ENCODE measurements at places on chromosomes 11 and 22.

GRCh38 chr22:46869329-46869728 lies 106.9 kb downstream of the TBC1D22A start:
- DNase-seq, result no peak

DNA sequence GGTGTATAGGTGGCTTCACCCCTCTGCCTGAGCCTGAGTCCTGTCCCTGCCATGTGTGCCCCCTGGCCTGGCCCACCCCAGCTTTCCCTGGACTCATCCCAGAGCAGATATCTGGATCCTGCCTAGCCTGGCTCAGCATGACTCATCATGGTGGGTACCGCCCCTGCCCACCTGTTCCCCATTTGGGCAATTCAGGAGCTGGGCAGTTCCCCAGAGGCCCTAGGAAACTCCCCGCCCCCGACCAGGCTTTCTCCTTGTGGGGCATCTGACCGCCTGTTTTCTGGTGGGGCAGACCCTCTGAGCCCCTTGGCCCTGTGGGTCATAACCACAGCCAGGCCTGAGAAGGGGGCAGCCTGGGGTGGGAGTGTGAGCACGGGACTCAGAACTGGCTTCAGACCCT lies 4.4 kb downstream of the TSPO start:
- no peak for DNase-seq

DNA sequence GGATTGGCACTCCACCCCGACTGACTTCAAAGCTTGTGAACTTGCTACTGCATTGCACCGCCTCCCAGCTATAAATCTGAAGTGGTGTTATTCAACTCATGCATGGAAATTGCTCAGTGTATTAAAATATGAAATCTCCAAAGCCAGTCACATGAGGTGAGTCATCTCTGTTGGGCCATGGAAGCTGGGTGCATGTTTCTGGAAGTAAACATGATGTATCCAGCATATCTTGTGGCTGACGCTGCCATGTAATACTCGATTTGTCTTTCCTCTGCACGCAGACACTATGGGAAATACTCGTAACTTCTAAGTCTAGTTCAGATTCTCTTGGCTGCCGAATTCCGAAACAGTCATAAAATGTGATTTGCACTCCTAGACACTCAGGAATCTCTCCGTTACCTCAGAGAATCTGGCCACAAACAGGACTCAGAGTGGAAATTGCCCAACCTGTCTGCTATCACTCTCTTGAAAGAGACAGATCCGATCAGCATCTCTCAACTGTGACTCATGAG lies 154.9 kb upstream of the MPPED2 start:
- DNase-seq, result no peak

DNA sequence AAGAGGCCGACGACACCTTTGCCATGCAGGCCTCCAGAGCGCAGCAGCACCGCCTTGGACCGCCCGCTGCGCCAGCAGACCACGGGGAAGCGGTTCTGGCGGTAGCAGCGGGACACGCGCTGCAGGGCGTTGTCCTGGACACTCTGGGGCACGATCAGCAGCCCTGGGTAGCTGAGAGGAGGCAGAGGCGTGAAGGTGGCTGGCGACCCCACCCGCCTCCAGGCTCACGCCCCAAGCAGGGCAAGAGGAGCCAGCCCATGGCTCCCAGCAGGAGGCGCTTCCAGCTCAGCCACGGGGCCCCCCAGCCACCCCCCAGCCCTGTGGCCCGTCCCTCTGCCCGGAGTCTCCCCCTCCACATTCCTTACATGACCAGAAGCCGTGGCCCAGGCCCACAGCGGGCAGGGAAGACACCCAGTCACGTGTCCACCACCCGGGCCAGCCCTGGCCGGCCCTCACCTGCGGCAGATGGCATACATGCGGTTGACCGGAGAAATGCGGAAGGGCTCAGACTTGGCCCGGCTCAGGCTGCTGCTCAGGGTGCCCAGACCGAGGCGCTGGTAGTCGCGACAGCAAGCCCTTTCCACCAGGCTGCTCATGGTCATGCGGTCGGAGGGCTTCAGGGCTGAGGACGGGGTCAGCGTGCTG lies 15.2 kb downstream of the SBF1 start:
- DNase-seq, result no peak

DNA sequence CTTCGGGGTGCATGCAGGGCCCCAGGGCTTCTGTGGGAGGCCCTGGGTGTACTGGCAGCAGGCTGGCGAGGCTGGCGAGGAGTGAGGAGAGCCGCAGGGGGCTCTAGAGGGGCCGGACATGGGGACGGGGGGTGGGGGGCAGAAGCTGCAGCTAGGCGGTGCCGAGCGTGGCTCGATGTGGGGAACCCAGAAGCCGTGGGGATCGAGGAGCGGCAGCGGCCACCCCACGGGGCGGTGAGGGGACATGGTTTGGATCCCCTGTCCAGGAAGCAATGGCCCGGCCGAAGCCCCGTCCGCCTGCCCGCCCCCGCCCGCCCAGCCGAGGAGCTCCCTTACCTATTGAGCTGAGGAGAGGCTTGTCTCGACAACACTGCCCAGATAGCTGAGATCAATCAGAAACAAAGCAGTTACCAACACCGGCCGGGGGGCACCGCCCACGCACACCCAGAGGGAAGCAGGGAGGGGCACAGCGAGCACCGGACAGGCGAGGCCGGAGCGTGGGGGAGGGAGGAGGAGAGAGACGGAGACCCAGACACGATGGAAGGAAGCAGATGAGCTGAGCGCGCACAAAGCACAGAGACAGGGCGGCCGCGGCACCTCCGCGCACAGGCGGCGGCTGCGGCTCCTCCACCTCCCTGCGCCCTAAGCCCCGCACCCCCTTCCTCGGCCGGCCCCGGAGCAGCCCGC lies 38.7 kb downstream of the IGSF9B start:
- DNase-seq, result no peak

DNA sequence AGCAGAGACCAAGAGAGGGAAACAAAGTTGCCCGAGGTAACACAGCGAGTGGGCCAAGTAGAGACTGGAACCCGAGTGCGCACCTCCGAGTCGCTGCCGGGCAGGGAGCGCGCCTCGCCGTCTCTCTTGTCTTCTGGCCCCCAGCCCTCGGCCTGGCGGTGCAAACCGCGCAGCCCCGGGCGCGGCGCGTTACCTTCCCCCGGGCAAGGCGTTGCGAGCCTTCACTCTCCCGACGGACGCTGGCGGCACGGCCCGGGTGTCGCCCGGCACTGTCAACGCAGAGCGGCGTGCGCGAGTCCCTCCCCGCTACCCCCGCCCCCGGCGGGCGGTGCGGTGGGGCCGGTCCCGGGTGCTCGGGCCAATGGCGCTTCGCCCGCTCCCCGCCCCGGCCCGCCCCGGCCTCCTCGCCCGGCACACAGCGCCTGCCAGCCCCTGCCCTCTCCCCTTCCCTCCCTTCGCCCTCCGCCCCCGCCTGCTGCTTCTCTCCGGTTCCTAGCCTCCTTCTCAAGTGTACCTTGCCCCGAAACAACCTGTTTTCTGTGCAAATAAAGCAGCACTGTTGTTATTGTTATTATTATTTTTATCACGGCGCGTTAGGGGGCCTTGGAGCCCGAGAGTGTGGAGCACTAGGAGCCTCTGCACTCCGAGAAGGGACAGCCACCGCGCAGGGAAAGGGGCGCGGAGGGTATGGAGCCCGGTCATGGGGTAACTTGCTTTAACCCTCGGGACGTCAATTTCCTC lies at the start of gene SYTL2:
Gene SYTL2 (minus strand): TSS at position 271 of the 741 bp plus-strand sequence. CDS start 53,416 bp downstream, outside the sequence.
- DNase-seq, result peak; percentile 58

GRCh38 chr11:11122749-11123148 lies 230.3 kb downstream of the CSNK2A3 start:
- DNase-seq, result no peak

- no peak for DNase-seq
These were observed 7.6 kb downstream of the TP53I11 start for GRCh38 chr11:44943118-44943517.

DNA sequence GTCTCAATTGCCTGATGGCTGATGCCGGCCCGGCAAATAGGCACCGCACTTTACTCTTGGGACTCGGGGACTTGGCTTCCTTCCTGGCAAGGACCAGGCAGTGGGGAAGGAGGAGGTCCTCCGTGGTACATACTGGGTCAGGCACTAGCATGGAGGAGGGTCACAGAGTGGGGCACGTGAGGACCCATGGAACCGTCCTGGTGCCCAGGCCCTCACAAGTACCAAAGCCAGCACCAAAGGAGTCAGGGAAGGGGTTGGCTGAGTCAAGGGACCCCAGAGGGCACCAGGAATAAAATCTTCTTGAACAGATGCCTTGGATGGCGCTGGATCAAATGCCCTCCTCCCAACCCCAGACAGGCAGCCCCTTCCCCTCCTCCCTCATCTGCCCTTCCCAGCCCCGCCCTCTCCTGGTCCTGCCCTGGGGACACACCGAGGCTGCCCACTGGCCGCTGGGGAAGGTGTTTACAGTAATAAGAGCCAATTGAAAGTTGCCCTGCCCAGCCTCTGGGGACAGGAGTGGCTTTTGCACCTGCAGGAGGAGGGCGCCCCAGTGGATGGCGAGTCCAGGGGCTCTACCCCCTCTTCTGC lies 5.6 kb upstream of the CARNS1 start:
- no peak for DNase-seq

- no peak for DNase-seq
These were observed 99.0 kb upstream of the HSD17B12 start for GRCh38 chr11:43581370-43582023.

DNA sequence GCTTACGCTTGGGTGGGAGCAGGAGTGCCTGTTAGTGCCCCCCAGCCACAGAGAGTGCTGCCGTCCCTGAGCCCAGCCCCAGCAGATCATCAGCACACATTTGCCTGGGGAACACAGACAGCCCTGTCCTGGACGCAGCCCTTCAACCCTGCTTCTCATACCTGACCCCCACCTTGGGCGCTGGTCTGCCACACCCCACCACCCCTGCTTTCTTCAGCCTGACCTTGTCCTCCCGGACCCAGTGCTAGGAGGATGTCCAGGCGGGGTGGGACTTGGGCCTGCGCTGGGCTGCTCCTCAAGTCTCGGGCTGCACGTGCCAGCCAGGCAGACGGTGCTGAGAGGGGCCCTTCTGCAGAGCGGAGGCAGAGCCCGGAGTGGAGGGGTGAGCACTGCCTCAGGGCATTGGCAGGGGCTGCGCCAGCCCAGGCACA lies 119.2 kb downstream of the KCNQ1OT1 start:
- no peak for DNase-seq

- no peak for DNase-seq
These were observed 3.8 kb upstream of the TMEM123 start for GRCh38 chr11:102456381-102456780.

- DNase-seq, result no peak
These were observed 38.5 kb downstream of the CDON start for GRCh38 chr11:126024123-126024522.

DNA sequence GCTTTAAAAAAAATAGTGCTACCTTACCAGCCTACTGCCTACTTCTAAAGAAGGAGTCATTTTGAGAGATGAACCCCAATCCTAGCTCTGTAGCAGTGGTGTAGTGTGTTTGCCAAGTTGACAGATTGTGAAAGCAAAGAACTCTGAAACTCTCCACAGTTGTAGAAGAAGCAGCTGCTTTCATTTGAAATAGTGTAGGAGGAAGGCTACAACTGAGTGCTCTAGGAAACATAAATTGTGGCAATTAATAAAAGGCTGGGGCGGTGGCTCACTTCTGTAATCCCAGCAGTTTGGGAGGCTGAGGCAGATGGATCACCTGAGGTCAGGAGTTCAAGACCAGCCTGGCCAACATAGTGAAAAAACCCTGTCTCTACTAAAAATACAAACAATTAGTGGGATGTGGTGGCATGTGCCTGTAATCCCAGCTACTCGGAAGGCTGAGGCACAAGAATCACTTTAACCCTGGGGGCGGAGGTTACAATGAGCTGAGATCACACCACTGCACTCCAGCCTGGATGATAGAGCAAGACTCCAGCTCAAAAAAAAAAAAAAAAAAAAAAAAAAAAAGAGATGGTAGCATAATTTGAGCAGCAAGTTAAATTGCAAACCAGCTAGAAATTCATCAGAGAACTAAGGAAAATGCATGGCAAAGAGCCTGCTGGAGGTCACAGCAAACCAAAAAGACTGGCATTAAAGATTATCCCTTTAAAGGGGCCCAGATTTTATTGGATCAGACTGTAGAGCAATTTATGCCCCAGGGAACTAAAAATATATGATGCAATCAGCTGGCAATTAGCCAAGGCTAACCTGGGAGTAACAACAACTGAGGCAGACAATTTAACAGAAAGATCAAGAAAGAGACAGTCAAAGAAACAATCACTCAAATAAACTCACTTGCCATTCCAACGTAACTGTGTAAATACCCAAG lies 112.6 kb downstream of the LUZP2 start:
- no peak for DNase-seq

DNA sequence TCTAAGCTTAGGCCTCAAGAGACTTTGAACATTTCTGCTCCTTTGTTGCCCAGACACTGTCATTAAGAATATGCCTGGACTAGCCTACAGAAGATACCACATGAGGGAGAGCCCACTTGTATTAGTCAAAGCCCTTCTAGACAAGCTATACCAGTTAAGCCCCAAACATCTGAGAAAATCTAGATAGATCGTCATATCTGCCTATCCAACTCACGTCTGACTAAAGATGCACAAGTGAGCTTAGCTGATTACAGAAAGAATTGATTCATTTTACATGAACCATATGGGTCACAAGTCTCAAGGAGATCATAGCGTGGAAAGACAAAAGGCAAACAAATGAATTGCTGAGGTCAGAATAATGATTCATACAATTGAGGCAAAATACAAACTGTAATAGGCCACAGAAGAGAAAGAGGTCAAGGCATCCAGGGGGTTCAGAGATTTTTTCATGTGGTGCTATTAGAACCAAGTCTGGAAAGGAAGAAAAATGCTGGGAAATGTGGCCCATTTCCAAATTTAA lies 1155.5 kb upstream of the TENM4 start:
- no peak for DNase-seq

GRCh38 chr22:36151006-36151595 lies 9.5 kb downstream of the APOL3 start:
- DNase-seq, result no peak

DNA sequence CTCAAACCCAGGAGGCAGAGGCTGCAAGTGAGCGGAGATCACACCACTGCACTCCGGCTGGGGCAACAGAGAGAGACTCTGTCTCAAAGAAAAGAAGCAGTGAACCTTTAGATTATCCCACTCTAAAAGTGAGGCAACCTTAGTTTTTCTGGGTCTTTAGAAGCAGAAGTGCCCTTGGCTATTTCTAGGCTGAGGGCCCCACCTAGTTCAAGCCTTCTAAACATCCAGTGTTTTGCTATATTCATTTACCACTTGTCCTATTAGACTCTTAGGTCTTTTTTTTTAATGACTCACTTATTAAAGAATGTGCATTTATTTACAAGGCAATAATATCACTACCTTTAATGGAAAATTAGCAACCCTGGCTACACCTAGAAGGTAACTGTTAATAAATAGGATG lies 16.7 kb upstream of the EHF start:
- DNase-seq, result no peak

DNA sequence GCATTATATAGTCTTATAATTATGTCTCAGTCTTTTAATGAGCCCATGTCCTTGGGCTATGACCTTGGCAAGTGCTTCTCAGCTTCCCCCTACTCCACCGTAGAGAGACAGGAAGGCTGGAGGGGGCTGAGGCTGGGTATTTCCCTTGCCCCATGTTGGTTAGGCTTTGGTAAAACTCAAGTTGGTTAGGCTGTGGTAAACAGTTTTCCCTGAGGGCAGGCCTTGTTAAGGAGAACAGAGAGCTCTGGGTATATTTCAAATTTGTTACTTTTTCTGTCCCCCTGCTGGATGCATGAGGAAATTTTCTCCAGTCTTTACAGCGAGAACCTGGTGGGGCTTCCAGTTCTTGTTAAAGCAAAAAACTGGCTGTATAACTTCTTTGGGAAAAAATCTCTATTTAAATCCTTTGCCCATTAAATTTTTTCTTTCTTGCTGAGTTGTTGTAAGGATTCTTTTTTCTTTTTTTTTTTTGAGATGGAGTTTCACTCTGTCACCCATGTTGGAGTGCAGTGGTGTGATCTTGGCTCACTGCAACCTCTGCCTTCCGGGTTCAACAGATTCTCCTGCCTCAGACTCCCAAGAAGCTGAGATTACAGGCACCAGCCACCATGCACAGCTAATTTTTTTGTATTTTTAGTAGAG lies 12.2 kb upstream of the DCHS1 start:
- no peak for DNase-seq

All from stimulated activated CD8-positive, alpha-beta memory T cell treated with anti-CD3 and anti-CD28 coated beads, Interleukin-2, amount 100 ng/mL, for 1 hour (primary cell).